ENCODE measurements at places on chromosomes 5 and 9.

GRCh38 chr5:146643776-146644175 lies 127.8 kb upstream of the GPR151 start:
- no peak for DNase-seq

DNA sequence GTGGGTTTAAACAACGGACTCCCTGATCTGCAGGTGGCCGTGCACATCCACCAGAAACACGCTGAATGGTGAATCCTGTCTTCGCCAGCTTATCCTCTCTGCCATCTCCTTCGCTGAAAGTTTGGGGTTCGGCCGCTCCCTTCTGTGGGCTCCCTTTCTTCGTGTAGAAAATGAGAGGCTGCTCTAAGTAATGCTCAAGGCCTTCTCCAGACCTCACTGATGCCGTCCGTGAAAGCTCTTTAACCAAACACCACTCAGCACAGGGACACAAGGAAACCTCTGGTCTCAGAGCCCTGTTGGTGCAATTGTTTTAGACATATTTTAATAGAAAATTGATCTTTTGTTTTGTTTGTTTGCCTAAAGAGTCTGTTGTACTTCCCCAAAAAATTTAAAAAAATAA lies 596.5 kb downstream of the IRX1 start:
- no peak for DNase-seq

DNA sequence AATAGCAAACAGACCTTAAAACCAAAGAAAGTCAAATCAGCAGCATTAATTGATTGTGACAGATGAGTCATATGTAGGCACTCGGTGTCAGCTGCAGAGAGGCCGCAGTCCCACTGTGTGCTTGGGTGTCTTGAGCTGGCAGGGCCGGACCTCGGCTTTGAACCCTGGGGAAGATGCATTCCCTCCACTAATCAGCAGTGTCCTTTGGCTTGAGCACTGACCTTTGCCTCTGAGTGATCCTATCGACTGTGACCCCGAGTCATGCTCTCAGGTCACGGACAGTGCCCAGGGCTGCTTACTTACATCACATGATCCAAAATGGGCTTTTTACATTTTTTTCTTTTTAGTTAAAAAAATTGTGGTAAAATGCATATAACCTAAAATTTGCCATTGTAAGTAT lies 188.7 kb downstream of the GADD45G start:
- DNase-seq: no peak

GRCh38 chr9:3768712-3769457 lies 243.1 kb upstream of the RFX3 start:
- DNase-seq: no peak

DNA sequence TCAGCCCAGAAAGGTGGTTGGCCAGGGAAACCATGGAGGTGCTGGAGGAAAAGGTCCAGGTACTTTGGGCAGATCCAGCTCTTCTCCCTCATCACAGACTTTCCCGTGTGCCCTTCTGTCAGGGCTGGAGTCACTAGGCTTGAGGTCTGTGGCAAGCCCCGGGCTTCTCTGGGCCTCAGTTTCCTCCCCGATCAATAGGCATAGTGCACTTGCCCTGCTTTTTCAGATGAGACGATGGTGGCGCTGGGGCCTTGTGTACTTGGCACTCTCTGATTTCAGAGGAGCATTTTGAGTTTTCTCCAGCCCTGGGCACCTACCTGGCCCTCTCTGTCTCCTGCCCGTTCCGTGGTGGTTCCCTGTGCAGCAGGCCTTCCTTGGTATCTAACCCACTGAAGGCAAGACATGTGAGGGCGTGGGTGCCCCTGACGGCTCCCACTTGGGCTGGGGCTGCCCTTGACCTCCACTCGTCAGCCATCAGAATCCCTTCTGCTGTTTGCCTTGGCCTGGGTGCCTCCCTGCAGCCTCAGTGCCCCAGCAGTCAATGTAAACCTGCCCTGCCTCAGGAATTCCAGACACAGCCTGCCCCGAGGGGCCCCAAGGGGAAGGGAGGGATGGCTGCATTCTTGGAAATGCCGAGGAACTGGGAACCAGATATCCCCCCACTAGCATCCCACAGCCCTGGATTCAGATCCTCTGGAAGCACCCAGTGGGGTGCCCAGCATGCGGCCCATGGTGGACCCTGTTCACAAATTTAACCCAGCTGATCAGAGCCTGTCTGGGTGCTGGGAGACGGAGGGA lies 66.3 kb upstream of the COL5A1 start:
- DNase-seq: no peak

All from CD4-positive, alpha-beta T cell treated with Interleukin-21 for 1 hour (primary cell).